Erythroblast (primary cell): ENCODE measurements at places on chromosomes 3 and 15.

- no peak for DNase-seq
Measured at GRCh38 chr15:90887037-90887481, 2.8 kb downstream of the FES start.

DNA sequence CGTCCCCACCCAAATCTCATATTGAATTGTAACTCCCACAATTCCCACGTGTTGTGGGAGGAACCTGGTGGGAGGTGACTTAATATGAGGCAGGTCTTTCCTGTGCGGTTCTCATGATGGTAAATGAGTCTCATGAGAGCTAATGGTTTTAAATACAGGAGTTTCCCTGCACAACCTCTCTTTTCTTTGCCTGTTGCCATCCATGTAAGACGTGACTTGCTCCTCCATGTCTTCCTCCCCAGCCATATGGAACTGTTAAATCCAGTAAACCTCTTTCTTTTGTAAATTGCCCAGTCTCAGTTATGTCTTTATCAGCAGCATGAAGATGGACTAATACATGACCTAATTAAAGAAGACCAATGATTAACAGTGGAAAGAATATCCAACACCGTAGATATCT is 56.6 kb downstream of the SSR3 start:
- DNase-seq: no peak

GRCh38 chr15:71248386-71248785 is 133.1 kb downstream of the THSD4 start:
- no peak for DNase-seq

DNA sequence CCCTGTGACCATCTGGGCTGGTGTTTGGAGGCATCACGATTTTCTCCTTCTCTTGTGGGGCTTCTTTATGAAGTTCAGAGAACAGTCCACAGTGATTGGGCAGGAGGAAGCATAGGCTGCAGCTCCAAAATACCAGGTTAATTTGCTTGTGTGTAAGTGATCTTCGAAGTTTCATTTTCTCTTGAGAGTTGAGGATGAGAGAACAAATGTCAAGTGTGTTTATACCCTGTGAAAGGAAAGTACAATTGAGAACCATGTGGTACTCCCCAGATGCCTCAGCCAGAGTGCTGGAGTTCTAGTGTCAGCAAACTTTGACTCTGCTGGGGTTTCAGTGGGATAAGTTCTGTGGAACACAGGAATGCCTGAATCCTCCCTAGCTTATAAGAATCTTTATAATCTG is 357.1 kb upstream of the CFAP20DC start:
- no peak for DNase-seq

- DNase-seq: peak; percentile 93
Measured at GRCh38 chr15:63191895-63192618, 2.7 kb downstream of the RAB8B start.

GRCh38 chr15:75531041-75531450 is 48.1 kb downstream of the PTPN9 start:
- no peak for DNase-seq

DNA sequence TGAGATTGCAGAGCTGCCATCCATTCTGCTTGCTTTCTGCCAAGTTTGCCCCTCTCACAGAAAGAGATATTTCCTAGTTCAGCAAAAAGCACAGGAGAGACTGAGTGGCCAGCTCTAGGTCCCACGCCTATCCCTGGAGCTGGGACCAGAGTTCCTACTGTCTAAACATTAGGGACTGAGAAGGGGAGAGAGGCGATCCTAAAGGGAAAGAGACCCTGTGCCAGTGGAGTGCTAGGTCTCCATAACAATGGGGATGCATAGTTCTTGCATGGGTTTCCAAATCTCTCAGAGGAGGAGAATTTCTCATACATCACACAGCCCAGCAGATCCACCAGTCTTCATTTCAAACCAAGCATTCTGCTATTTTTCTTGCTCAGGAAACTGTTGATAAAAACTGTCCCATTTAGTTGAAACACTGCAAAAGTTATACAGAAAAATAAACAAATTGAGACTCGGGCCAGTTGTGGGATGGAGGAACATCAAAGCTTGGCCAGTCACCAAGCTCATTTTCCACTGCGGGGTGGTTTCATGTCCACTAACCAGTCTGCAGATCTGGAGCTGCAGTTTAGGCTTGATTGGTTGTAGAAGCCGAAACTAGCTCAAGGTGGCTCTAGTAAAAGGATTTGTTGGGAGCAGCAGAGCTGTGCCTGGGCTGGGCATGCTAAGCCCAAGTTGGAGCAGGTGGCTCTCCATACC is 62.7 kb downstream of the EEFSEC start:
- no peak for DNase-seq

DNA sequence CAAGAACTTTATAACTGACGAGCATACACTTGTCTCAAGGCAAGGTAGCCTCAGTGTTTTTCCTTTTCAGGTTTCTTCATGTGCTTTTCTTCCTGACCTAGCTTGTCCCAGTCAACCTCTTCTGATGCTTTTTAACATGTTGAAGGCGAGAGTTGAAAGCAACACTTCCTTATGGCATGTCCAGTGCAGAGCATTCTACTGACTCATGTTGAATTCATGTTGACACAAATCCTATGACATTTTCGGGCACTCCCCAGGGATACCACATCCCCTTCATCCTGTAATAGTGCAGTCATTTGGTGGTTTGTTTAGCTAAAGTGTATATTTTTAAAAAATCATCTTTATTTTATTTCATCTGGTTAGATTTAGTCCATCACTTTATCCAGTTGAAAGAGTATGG is 75.9 kb upstream of the CBLB start:
- no peak for DNase-seq

DNA sequence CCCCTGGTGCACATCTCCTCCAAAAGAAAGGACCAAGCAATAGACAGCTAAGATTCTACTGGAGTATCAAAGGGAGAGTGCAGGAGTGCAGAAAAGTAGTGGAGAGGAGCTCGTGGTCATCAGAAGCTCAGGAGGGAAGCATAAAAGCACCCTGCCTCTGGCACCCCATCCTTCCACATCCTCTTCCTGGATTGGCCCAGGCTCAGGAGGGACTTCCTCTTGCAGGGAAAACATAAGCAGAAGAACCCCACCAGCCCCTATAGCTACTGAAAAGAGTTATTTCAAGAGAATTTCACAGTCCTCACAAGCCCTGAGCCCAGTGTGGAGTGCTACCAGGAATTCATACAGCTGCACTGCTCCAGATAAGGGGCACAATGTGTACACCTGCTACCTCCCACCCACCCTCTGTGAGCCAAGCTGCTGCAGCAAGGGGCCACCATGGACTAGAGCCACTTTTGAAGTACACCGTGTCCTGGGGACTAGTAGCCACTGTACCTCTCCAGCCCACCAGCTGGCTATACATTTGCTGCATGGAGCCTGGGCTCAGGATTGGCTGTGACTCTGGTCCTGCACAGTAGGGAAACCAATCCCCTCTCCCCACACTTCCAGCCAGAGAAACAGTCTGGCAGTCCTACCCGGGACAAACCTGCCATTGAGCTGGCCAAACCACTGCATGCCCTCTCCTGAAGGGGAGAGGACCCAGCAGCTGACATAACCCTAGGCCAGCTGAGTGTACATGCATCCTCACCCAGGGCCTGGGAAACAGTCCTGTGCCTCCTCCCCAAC is 43.0 kb downstream of the CD200R1 start:
- no peak for DNase-seq

GRCh38 chr3:34387826-34388564 is 589.6 kb downstream of the PDCD6IP start:
- DNase-seq: no peak

DNA sequence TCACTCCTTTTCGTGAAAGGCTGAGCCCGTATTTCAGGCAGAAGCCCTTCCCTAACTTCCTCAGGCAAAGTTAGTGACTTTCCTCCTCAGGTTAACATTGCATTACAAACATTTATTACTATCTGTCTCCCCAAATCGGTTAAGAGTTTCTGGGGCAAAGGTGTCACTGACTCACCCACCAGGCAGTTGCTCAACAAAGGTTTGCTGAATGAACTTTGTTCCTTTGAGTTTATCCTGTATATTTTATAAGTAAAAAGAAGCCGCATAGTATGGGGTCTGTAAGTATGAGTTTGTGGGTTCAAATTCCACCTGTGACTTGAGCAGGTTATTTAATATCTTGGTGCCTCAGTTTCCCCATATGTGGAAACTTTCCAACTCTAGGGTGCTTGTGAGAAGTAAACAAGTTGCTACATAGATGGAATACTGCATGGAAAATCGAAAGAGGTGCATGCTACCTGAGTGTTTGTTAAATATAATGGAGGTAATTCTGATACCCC is 177.7 kb downstream of the THRB start:
- no peak for DNase-seq

DNA sequence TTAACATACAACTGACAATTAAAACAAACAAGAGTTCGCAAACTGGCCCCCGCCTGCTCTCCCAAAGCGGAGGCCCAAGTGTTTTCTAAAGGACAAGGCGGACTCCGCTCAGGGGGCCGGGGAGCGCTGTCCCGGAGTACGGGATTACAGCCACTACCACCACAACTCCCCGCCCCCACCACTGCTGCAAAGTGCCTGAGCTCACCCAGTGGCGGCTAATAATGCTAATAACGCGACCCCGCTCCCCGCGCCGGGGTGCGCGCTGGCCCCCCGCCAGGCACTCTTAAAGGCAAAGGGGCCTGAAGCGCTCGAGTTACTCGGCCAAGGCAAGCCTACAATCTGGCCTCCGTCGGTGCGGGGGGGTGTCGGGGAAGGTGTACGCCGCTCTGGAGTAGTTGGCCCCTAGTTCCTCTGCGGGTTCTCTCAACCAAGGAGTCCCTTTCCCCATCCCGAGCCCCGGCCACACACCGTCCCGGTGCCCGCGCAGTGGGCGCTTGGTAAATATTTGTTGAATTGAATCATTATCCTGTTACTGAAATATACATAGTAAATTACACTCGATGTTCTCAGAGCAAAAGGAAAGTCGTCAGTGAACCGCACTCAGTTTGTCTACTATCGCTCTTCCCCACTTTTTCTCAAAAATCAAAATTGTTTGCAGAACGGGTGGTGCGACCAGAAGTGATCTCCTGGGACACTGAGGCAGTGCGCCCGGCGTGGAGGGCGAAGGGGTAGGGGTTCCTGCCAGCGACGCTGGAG is 827 bp downstream of the WNT5A start:
- no peak for DNase-seq

DNA sequence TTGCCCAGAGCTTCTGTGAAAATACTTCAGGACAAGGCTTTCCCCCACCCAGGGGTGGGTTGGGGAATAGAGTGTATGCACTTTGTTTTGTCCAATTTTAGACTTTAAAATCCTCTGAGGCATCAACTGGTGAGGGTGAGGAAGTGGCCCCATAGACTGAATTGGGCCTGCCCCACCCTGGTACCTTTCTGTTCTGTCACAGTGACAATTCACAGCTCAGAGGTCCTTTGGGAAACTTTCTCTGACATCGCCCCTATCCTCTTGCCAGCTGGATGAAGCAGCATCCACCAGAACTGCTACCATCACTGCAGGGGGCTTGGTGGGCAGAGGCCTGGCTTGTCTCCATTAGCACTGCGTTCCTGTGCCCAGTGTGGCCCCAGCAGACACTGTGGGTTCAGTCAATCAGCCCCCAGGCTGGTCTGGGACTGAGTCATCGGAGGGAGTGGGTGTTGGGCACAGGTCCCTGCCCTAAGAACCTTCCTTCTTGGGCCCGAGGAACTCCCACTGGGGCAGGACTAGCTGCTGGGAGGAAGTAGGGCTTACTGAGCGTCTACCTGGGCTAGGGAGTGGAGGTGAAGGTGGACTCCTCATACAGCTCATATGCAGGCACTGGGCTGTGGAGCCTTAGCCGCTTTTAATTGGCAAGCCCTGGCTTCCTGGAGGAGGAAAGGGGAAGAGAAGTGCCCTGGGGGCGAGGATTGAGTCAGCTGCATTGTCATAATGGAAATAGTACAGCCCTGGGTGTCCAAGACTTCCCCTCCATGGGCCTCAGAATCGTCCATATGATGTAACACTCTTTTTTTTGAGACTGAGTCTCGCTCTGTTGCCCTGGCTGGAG is 1.5 kb upstream of the PPM1M start:
- no peak for DNase-seq

DNA sequence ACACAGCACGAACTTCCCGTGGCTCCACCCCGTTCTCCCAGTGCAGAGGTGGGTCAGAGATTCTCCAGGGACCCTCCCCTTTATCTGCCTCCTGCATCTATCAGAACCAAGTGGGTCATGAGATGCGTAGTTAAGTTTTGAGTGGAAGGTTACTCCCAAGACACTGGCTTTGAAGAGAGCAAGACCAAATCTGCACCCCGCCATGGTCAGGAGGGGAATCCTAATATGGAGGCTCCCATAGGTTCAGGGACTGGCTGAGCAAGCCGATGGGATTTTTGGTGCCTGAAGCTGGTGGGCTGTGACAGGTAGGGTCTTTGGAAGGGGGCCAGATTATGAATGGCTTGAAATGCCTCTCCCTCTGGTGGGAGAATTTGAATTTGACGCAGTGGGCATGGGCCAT is 207.0 kb upstream of the NR2E3 start:
- DNase-seq: no peak

- DNase-seq: no peak
Measured at GRCh38 chr3:183181606-183182005, 19.1 kb upstream of the LAMP3 start.

DNA sequence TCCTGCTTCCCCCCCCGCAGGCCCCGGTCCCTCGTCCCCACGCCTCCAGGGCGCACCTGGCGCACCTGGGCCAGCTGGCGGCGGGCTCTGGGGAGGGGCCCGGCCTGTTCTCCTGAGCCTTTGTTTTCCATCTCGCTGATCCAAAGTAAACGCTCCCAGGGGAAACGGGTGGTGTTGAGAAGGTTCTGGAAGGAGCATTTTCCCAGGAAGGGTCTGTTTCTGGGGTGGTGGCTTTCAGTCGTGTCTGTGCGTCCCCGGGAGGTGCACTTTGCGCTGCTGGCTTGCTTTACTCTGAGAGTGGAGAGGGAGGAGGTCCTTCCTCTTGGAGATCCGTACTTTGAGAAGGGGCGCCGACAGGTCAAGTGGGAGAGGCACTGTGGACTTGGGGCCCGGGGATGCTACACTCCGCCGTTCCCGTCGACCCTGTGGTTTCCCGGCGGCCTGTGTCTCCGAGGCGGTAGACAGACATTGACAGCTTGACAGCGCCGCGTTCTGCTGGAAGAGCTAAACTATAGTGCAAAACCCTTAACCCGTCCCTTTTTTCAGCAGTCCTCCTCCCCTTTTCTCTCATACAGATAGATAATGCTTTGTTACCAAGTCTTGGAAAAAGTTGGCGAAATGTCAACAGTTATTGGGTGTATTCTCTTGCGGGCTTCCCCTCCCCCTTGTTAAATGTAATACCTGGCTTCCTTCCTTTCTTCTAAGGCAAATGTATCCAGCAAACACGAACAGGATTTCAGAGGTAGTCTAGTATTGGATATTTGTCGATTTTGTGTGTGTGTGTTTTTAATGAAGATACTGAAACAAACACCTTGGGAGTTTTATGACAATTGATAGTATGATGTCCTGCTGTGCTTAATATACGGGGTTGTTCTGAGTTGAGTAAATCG is 6.5 kb downstream of the TPM1 start:
- DNase-seq: peak; percentile 82

DNA sequence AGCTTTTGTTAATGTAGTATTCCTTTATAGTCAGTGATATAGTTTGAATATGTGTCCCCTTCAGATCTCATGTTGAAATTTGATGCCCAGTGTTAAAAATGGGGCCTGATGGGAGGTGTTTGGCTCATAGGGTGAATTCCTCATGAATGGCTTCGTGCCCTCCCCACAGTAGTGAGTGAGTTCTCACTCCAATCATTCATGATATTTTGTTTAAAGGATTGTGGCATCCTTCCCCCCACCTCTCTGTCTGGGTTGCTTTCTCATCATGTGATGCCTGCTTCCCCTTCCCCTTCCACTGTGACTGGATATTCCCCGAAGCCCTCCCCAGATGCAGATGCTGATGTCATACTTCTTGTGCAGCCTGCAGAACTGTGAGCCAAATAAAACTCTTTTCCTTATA is 649.8 kb upstream of the NR2F2 start:
- no peak for DNase-seq

- no peak for DNase-seq
Measured at GRCh38 chr3:185630182-185630622, 44.1 kb downstream of the SENP2 start.
